ENCODE measurements at places on chromosomes 4 and X.

GRCh38 chrX:40041915-40042314, 55.8 kb downstream of the BCOR start:
- DNase-seq: no peak

- no peak for DNase-seq
These were observed 120.5 kb upstream of the FAT1 start for GRCh38 chr4:186844059-186844681.

- DNase-seq: no peak
These were observed 183.5 kb upstream of the GPC4 start for GRCh38 chrX:133598601-133599335.

- DNase-seq: no peak
These were observed 61.6 kb upstream of the STS start for GRCh38 chrX:7085879-7086278.

DNA sequence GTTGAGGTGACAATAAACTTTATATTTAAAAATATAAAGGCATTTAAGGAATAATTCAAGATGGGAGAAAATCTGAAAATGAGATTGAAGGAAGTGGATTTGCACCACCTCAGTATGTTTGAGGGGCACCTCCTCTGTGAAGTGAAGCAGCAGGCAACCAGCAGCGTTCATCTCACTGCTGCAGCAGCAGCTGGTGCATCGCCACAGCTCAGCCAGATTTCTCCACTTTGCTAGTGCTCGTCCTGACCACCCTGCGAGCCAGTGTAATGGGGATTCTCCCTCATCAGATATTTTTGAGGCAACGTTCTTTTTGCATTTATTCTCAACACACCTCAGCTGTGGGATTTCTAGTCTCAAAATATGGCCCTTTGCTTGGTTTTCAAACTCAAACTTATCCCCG, 13.9 kb downstream of the LRAT start:
- DNase-seq: no peak

DNA sequence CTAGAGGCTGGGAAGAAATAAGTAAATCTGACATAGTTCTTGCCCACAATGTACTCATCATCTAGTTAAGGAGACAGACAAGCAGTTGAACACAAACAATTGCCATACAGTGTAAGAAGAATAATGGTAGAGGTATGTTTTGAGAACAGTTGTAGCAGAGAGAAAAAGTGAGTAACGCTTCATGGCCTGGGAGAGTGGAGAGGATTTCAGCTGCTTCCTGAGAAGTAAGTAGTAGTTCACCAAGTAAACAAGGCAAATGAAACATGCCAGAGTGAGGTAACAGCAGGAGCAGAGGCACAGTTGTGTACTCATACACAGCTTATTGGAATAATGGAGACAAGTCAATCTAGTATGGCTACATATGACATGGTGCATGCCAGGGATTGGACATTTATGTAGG, 53.6 kb upstream of the RAP2C start:
- DNase-seq: no peak

- peak; percentile 96 for DNase-seq
These were observed 75.0 kb downstream of the MGST2 start for GRCh38 chr4:139740531-139741041.

DNA sequence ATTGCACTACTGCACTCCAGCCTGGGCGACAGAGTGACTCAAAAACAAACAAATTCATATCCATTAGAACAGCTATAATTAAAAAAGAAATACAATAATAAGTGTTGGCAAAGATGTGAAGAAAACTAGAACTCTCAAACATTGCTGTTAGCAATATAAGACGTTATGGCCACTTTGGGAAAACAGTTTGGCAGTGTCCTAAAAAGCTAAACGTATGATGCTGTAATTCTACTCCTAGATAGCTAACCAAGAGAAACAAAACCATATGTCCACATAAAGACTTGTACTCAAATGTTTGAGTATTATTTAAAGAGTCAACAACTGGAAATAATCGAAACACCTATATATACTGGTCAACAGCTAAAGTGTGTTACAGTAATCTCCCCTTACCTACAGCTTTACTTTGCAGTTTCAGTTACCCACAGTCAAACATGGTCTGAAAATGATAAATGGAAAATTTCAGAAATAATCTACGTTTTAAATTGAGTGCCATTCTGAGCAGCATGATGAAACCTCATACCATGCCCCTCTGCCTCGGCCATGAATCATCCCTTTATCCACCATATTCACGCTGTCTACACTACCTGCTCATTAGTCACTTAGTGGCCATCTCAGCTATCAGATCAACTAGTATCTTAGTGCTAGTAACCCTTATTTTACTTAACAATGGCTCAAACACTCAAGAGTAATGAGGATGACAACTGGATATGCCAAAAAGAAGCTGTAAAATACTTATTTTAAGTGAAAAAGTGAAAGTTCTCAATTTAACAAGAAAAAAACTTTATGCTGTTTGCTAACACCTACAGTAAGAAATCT, 4.9 kb downstream of the ELF2 start:
- no peak for DNase-seq

- DNase-seq: no peak
These were observed 1239.1 kb upstream of the TENM3 start for GRCh38 chr4:181004056-181004455.

DNA sequence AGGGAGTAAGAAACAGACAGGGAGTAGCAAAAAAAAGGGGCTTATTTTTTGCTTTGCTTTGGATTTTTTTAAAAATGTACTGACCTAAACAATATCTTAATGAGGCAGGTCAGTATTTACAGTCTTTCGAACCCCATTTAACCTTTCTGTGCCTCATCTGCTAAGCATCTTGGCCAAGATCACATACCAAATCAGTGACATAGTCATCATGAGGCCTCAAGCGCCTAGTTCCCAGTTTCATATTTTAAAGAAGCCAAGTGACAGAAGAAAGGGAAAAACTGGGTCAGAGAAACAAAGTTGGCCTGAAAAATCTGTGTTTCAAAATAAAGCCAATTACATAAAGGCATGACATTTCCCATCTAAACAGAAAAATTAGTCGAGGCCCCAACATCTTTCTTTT, 94.6 kb upstream of the WDR44 start:
- DNase-seq: no peak

DNA sequence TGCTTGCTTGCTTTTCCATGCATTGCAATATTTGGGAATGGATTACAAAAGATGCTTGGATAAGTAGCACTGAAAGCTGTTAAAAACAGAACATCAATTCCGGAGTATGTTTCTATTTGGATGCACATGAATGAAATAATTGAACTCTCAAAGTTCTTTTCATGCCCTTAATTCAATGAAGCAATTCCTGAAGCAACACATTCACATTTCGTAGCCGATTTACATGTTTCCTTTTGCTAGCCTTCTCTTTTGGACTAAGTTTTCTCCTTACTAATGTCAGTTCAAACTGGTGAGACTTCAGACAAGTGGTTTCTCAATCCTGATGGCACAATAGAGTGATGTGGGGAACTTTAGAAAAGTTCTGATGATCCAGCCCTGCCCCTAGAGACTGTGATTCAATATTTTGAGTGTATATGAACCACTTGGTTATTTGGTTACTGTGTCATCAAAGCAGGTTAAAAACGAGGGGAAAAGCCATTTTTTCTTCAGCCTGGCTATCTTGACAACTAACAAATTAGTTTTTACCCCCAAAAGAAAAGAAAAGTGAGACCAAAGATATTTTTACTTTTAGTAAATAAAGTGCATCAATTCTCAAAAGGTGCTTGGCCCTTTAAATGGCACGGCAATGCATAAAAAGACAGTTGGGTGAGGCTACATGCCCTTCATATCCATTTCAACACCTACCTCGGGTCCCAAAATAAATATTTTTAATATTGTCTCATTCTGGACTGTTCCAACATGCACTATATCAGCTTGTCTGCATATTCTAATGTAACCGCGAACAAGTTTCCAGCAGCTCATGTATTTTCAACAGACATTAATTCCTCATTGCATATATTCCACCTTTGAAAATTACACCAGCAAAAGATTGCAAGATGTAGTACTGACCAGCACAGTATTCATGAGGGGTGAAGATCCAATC, 90.1 kb upstream of the RPL34 start:
- no peak for DNase-seq

- no peak for DNase-seq
These were observed 1.1 kb upstream of the CD99 start for GRCh38 chrX:2689773-2690666.

- no peak for DNase-seq
These were observed 78.8 kb downstream of the SEL1L3 start for GRCh38 chr4:25783943-25784342.

GRCh38 chr4:71938776-71939175, 93.0 kb upstream of the NPFFR2 start:
- no peak for DNase-seq

GRCh38 chr4:110059556-110060191, 138.7 kb downstream of the ELOVL6 start:
- no peak for DNase-seq

DNA sequence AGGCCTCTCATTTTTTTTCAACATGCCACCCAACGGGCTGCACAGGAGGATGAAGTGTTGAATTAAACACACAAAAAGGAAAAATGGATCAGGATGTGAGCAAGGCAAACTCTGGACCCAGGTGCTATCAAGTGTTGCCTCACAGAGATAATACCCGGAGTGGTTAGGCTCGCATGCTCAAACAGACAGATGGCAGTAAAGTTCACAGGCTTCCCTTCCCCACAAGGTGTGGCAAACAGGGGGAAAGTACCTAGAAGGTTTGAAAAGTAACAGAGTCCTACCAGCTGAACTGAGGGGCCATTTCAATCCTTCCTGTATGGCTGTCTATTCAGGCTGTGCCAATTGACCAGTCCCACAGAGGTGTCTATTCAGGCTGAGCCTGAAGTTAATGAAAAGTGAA, 123.9 kb upstream of the GC start:
- DNase-seq: no peak

GRCh38 chr4:70925899-70926635, 23.9 kb downstream of the MOB1B start:
- no peak for DNase-seq

- no peak for DNase-seq
These were observed 76.9 kb downstream of the PJA1 start for GRCh38 chrX:69088171-69088938.

GRCh38 chr4:87511500-87511899, 17.7 kb downstream of the SPARCL1 start:
- no peak for DNase-seq

DNA sequence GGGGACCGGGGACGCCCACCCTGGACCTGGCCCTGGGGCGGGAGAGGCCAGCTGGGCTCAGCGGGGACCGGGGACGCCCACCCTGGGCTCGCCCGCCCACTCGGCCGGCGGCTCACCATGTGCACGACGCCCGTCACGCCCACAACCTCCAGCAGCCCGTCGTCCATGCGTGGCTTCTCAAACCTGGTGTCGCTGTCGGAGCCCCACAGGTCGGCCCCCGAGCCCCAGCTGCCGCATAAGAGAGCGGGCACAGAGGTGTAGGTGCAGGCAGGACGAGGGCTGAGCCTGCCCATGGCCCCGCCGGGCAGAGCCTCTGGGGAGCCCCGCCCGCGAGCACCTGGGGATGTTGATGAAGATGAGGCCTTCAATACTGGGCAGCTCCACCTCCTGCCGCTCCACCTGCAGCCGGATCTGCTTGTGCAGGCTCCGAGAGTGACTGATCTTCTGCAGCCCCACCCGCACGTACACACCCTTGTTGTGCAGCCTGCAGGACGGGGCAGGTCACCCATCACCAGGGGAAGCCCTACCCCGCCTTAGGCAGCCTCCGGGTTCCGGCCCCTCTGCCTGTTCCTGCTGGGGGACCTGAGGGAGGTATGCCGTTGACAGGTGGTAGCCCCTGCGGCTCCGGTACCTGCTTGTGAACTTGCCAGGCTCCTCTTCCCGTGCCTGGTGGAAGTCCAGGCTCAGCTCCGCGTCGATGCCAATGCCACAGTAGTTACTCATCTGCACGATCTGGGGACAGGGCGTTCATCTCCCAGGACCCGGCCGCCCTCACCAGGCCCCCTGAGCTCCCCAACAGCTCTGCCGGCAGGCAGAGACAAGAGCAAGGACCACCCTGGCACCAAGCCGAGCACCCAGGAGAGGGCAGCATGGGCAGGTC, 11.8 kb downstream of the DGKQ start:
- DNase-seq: no peak

DNA sequence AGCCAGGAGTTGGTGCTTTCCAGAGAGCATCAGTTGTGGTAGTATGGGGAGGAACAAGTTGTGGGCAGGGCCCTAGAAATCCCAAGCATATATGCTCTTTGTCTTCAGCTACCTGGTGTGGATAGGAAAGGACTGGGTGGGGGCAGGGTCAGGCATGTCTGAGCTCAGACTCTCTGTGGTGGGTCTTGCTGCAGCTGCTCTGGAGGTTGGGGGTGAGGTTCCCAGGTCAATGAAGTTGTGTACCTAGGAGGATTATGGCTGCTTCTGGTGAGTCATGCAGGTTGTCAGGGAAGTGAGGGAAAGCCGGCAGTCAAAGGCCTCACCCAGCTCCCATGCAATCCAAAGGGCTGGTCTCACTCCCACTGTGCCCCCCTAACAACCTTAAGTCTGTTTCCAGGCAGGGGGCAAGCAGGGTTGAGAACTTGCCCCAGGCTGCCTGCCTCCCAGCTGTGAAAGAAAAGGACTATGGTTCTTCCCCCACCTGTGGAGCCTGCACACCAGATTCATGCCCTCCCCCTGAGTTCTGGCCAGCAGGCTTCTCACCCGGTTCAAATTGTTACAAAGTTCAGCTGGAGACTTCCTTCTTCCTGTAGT, 30.4 kb upstream of the QRFPR start:
- no peak for DNase-seq

DNA sequence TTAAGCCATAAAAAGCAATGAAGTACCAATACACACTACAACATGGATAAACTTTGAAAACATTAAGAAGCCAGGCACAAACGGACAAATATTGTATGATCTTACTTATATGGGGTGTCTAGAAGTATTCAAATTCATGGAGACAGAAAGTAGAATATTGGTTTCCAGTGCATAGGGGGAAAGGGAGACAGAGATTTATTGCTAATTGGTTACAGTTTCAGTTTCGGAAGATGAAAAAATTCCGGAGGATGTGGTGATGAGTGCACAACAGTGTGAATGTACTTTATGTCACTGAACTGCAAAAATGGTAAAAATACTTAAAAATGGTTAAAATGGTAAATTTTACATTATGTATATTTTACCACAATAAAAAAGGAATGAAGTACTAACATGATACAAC, 5.1 kb upstream of the PRDX4 start:
- DNase-seq: no peak

DNA sequence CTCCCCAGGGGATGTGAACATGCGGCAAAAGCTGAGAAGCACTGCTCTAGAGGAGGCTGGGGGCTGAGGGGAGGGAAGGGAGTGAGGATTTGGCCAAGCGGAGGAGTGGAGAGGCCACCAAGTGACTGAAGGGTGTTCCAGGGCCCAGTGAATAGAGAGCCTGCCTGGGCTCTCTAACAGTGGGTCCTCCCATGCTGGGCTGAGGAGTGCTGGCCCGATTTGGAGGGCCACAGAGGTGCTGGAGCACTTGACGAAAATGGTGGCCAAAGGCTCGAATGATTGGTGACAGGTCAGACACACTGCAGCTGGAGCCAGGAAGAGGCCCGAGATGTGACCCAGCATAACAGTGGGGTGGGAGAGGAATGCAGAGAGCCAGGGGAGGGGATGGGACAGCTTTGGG, 37.5 kb upstream of the MAP3K15 start:
- DNase-seq: no peak

GRCh38 chr4:110798687-110799086, 175.8 kb upstream of the PITX2 start:
- DNase-seq: no peak

- DNase-seq: peak; percentile 13
These were observed 420.1 kb upstream of the INTU start for GRCh38 chr4:127212701-127213100.
